NCI-H345 (cell line): ENCODE measurements at places on chromosomes 7 and 10.

DNA sequence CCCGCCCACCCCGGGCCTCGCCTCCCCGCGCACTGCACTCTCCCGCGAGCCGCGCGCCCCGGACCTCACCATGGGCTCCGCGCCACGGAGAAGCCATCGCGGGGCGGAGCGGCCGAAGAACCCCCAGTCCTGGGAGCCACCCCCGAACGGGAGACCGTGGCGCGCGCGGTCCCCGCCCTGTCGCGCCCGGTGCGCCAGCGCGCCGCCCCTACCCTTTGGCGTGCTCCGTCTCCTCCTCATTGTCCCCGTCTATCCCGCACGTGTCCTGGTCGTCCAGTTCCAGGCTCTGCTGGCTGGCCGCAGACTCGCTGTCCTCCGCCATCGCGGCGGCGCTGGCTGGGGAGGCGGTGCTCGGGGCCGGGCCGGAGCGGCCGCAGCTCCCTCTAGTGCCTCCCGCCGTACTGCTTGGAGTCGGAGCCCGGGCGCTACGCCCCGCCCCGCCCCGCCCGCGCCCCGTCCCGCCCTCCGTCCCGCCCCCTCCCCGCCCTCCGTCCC lies at the start of gene NMT2:
Gene NMT2, minus strand, starts transcription at position 403 of the 495 bp plus-strand sequence. Its CDS starts 81 bp downstream, at position 322.
- DNase-seq: peak; percentile 83

- DNase-seq: no peak
Observed at GRCh38 chr7:99440195-99440594, 1.5 kb downstream of the CPSF4 start.

DNA sequence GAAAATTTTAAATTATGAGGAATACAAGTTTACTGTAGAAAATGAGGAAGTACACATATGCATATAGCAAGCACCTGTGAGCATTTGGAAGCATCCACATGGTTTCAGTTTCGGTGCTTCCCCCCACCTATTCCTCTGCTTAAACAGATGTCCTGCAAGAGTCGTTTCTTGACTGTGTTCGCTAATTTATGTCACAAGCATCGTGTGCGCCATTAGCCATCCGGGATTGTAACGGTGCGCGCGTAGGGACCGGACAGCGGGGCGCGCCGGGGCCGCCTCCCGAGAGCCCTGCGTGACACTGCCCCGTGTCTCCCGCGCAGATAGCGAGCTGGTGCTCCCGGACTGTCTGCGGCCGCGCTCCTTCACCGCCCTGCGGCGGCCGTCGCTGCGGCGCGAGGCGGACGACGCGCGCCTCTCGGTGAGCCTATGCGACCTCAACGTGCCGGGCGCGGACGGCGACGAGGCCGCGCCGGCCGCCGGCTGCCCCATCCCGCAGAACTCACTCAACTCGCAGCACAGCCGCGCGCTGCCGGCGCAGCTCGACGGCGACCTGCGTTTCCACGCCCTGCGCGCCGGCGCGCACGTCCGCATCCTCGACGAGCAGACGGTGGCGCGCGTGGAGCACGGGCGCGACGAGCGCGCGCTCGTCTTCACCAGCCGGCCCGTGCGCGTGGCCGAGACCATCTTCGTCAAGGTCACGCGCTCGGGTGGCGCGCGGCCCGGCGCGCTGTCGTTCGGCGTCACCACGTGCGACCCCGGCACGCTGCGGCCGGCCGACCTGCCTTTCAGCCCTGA lies 90.9 kb downstream of the NEURL1 start:
- no peak for DNase-seq

- peak; percentile 52 for DNase-seq
Observed at GRCh38 chr7:139108266-139109187, 993 bp downstream of the ZC3HAV1 start.

GRCh38 chr7:134832367-134832766 lies 52.9 kb downstream of the CALD1 start:
- no peak for DNase-seq

- DNase-seq: peak; percentile 91
Observed at GRCh38 chr7:147903536-147904218, 686.9 kb upstream of the C7orf33 start.

DNA sequence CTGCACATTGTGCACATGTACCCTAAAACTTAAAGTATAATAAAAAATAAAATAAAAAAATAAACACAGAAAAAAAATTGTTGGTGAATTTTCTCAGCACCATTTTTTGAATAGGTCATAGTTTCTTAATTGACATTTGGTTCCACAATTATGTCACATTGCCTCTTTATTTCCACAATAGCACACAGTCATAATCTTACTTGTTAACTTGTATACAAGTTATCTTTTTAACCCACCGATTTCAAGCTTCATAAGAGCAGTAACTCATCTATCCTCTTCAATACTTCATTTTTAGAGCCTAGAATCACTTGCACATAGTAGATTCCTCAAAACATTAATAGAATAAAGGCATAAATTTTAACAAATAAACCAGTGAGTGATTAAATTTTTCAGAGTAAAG lies 1425.1 kb upstream of the LRRTM3 start:
- no peak for DNase-seq

- no peak for DNase-seq
Observed at GRCh38 chr10:99834410-99834809, 52.0 kb downstream of the ABCC2 start.

GRCh38 chr7:140918236-140918635 lies 6.5 kb downstream of the BRAF start:
- DNase-seq: no peak

GRCh38 chr10:74486659-74487058 lies 335.6 kb downstream of the ADK start:
- DNase-seq: no peak

GRCh38 chr10:132838346-132838970 lies 52.5 kb upstream of the NKX6-2 start:
- DNase-seq: no peak

DNA sequence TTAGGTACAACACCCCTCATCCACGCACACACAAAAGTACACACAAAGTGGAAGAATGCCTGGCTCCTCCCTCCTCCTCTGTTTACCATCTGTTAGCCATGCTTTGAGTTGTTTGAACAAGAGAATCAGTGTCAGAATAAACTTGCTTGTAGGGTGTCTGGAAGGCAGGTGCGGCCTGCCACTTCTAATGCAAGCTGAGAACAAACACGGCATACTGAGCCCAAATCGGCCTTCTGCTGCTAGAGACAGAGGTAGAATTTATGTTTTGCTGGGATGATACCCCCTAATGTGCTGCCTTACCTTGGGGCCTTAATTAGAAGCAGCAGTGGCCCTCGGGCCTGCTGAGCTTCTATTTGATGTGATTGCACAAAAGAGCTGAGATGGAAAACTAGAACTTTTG lies 24.9 kb upstream of the FAM180A start:
- DNase-seq: peak; percentile 91

GRCh38 chr10:54319341-54319740 lies 481.7 kb downstream of the PCDH15 start:
- no peak for DNase-seq

GRCh38 chr7:41567731-41568114 lies 135.2 kb downstream of the INHBA start:
- no peak for DNase-seq
